ENCODE measurements at places on chromosomes 4 and X.

DNA sequence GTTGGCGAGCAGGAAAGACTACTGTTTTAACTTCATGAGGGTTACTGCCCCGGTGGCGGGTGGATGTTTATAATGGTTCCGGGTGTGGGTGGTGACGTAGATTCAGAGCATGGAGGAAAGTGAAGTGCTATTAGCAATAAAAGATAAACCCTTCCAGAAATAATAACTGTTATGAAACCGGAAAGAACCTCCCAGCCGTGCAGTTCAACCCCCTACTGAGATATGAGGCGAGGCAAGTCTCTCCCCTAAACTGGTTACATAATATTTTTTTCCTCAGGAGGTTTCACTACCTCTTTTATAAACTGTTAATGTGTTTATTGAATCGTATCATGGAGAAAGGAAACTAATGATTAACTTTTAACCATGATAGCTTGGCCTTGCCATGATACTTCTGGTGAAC lies 33.9 kb upstream of the STIM2 start:
- no peak for DNase-seq

DNA sequence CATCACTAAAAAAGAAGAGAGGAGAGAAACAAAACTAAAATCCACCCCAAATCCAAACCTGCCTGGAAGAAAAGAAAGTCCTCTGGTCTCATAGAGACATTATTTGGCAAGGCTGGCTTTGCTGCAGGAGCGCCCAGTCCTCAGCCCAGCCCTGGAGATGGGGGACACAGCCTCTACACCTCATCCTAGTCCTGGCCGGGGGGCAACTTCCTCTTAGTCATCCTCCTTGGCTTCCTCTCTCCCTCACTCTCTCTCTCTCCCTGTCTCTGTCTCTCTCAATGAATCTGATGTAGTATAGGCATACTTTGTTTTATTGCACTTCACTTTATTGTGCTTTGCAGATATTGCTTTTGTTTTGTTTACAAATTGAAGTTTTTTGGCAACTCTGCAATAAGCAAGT lies 55.8 kb upstream of the MAGEB10 start:
- no peak for DNase-seq

- no peak for DNase-seq
These were observed 1.4 kb upstream of the CXCL1 start for GRCh38 chr4:73867783-73868182.

GRCh38 chr4:112173593-112174558 lies 28.6 kb downstream of the FAM241A start:
- no peak for DNase-seq

DNA sequence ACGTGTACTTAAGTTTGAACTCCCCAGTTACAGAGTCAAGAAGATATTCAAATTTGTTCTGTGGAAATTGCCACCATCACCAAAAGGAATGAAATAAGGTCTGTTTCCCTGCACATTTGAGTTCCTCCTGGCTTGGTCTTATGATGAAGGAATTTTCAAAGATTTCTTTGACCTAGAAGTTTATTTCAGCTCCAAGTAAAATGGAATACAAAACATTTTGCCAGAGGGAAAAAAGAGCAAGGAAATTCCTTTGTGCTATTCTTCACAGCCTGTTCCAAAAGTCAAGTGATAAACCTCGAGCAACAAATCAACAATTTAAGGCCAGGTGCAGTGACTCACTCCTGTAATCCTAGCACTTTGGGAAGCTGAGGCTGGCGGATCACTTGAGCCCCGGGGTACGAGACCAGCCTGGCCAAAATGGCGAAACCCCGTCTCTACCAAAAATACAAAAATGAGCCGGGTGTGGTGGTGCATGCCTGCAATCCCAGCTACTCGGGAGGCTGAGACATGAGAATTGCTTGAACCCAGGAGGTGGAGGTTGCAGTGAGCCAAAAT lies 3.4 kb downstream of the NKRF start:
- DNase-seq, result no peak

DNA sequence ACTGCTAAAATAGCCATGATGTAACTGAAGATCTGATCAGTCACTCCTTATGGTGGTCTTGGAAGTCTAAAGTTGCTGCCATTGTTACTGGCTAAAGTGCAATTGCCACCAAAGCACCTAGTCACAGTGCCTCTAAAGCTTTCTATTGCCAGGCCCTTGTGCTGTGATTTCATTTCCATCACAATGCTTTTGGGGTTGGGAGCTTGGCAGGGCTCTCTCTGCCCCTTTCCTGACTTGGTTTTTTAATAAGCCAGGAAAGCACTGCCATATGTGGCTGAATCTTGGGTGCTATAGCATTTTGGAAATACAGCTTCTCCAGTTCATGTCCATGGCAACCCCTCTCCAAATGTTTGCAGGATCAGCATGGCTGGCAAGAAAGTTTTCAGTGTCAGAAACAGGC lies 1712.4 kb upstream of the TENM3 start:
- DNase-seq, result no peak

DNA sequence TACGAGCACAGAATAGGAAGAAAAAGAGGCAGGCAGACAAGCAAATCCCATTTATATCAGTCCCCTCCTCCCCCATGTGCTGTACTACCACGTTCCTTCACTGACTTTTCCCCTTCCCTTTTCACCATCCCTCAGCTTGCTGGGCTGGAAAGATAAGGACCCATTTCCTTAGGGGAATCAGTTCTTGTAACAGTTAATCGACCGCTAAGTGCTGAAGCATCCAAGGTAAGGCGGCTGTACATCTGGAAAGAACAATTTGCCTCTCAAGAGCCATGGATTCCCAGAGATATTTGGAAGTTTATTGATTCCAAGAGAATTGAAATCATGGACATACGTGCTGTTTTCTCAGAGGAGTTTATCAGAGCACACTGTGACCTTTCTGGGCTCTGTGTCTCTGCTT lies 1688.0 kb downstream of the STIM2 start:
- DNase-seq, result no peak

DNA sequence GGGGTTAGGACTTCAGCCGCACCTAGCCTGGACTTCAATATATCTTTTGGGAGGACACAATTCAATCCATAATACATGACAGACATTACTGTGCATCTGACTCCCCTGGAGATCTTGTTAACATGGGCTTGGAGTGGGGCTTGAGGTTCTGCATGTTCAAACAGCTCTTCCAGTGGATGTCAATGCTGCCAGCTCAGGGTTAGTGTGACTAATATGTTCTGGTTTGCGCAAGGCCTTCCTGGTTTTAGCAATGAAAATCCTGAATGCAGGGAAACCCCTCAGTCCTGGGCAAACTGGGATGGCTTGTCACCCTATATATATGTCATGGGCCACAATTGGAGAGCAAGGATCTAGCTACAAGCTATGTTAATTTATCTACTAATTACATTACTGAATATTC lies 2.7 kb upstream of the TSPAN7 start:
- no peak for DNase-seq

DNA sequence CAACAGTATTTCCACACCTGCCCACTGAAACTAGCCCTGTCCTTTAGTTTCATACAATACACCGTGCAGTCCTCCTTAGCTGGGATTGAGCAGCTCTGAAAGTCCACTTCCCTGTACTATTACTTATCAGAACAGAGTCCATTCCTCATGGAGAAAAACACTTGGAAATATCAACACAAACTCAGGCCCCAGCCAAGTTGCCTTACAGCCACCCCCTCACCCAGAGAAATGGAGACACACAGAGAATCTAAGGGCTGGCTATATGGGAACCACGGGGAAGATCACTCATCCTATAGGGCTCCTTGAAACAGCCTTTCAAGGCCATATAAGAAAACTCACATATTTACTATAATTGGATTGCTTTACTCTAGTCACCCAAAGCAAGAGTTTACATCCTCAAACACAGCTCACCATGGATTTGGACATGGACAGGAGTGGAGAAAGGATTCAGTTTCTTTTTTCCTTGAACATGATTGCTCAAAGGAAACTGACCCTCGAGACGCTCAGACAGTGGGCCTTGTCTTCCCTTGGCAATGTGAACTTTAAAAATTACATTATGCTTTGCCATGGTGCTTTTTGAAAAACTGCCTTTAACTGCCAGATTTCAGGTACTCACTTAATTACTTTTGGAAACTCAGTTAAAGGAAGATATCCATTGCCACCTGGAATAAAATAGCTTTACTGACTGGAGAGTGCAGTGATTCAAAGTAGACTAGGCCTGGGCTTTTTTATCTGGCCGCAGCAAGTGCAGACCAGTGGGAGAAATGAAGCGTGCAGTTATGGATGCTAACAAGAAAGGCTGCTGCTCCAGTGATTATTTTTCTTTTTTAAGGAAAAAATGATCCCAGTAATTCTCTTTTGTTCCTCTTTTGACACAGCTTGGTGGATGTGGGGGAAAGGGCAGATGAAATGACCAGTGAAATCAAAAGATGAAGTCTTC lies 1.6 kb downstream of the SCARB2 start:
- no peak for DNase-seq

GRCh38 chrX:47576021-47576898 lies 6.0 kb upstream of the TIMP1 start:
- DNase-seq, result no peak

Data from NCI-H2171 treated with DMSO at 0.1 percent for 48 hours (cell line).